ENCODE measurements at places on chromosomes 2 and 18.

GRCh38 chr2:71006955-71007799, 12.5 kb upstream of the TEX261 start:
- DNase-seq = no peak

GRCh38 chr2:112944971-112945370, 32.8 kb upstream of the IL36G start:
- no peak for DNase-seq

- peak; percentile 71 for DNase-seq
Observed at GRCh38 chr2:217636991-217637561, 365.7 kb downstream of the TNS1 start.

DNA sequence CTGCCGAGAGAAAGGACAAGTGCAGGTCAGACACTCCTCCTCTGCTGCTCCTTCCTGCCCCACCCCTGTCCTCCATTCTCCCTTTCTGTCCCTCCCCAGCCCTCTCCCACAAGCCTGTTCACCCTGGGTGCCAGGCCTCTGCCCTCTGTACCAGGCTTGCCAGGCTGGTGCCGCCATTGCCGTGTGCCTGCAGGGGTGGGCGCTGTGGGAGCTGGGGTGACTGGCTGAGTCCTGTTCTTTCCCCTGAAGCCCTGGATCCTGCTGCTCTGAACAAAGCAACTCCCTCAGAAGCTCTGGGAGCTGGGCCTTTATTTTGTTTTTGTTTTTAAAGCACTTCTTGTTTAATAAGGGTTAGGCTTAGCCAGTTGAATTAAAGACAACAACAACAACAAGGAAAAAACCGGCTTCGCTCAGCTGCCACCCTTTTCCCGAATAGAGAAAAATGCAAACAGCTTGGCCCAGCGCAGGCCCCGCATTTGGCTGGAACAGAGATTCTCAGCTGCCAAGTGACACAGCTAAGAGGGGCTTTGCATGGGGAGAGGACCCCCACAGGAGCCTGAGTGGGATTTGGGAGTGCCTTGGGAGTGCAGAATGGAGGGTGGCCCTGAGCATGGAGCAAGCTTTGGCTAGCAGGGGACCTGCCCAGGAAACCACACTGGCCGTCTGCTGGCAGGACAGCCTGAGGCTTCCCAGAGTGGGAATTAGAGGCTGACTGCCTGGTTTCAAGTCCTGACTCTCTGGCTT, 9.1 kb downstream of the PCARE start:
- no peak for DNase-seq
